GM23338 (cell line): ENCODE measurements at places on chromosomes 16 and 17.

DNA sequence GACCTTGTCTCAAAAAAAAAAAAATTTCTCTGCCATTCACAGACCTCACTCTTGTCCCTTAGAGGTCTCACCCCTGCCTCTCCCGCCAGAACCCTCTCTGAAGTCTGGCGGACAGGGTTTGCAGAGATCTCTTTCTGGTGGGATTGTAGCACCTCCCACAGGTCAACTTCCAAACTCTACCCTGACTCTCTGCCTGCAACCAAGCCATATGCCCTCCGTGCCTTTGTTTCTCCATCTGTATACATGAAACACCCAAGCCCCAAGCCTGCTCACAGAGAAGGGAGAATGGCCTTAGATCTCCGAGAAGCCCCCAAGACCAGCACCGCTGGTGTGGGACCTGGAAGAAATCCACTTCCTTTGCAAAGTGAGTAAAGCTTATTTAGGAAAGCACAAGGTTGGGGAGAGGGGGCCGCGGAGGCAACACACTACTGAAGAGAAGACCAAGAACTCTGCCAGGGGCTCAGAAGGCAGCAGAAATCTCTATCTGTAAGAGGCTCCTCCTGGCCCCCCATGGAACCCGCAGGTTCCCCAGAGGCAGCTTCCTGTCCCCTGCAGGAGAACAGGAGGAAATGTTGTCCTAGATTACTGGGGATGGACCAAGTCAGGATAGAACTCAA, 219.9 kb downstream of the C16orf78 start:
- H3K4me1 ChIP-seq: peaks cover 26% of the 10 kb centered on the region
- H3K27ac ChIP-seq: no peak overlapping the region
- H3K4me3 ChIP-seq: no peak overlapping the region
- no peaks in the 10 kb centered on the region for H3K36me3 ChIP-seq
- no peaks in the 10 kb centered on the region for H3K27me3 ChIP-seq

GRCh38 chr16:72149676-72150464, 22.1 kb downstream of the PMFBP1 start:
- H3K4me1 ChIP-seq: no peaks in the 10 kb centered on the region
- no peaks in the 10 kb centered on the region for H3K27me3 ChIP-seq
- no peaks in the 10 kb centered on the region for H3K36me3 ChIP-seq

- H3K4me1 ChIP-seq: 0 out of 2 replicates have a peak, but pooled peaks cover 20% of the 10 kb centered on the region
- no peaks in the 10 kb centered on the region for H3K36me3 ChIP-seq
- no peak overlapping the region for H3K27ac ChIP-seq
- peak; percentile 75 for DNase-seq
- peaks cover 10% of the 10 kb centered on the region for H3K27me3 ChIP-seq
- no peak overlapping the region for H3K4me3 ChIP-seq
Observed at GRCh38 chr17:58284613-58285421, 4.1 kb upstream of the MPO start.

- H3K27ac ChIP-seq: no peak overlapping the region
- no peak for DNase-seq
- no peak overlapping the region for H3K4me3 ChIP-seq
- no peaks in the 10 kb centered on the region for H3K36me3 ChIP-seq
- H3K4me1 ChIP-seq: no peaks in the 10 kb centered on the region
Observed at GRCh38 chr16:50944436-50944835, 202.6 kb downstream of the CYLD start.

DNA sequence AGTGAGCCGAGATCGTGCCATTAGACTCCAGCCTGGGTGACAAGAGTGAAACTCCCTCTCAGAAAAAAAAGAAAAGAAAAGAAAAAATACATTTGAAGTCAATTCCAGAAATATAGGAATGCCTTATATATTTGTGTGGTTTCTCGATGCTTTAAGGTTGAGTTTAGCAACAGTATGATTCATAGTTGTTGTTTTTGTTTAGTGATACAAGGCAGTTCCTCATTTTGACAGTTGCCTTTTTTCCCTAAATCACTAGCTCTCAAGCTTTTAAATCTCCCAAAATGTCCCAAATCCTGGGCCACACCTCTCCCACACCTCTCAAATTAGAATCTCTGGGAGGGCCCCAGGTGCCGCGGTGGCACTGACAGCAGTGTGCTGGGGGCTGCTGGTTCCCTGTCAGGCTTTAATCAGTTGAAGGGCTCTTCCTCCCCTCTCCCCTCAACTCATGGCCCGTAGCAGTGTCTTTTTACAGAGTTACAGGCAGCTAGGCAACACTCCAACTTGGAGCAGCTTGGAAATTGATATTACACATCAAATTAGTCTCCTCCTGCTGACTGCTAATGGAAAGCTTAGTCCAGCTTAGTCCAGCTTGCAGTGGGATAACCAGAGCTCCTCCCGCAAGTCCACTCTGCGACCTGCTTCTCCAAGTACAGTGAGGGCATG, 58.4 kb downstream of the EPN2 start:
- H3K36me3 ChIP-seq: no peaks in the 10 kb centered on the region
- H3K4me1 ChIP-seq: no peaks in the 10 kb centered on the region; the same call in 1 of the 2 replicates
- H3K27ac ChIP-seq: peak overlapping the region; percentile 19; the same call in 1 of the 2 replicates

DNA sequence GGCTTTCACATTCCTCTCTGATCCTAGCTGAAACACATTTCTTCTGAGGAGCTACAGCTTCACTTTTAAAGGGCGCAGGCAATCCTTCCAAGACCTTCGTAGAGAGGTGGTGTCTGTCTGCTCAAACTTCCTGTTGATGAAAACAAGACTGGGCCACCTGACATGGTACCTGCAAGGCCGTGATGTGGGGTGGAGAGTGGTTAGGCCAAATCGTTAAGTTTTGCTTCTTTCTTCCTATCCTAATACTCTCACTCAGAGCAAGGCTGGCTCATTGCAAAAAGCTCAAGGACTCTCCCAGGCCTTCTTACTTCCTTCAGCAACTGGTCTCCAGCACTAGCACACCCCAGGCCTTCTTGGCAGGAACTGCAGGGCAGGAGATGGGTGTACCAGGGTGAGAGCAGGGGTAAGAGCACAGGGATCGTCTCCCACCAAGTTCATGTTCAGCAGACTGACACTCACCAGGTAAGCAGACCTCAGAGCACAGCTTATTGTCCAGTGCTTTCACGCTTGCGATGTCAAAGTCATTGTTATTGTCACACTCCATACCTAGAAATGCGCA, 10.9 kb upstream of the FOXJ1 start:
- H3K27ac ChIP-seq: no peak overlapping the region
- H3K4me1 ChIP-seq: peaks cover 8% of the 10 kb centered on the region
- DNase-seq: no peak
- no peaks in the 10 kb centered on the region for H3K27me3 ChIP-seq
- H3K4me3 ChIP-seq: no peak overlapping the region

DNA sequence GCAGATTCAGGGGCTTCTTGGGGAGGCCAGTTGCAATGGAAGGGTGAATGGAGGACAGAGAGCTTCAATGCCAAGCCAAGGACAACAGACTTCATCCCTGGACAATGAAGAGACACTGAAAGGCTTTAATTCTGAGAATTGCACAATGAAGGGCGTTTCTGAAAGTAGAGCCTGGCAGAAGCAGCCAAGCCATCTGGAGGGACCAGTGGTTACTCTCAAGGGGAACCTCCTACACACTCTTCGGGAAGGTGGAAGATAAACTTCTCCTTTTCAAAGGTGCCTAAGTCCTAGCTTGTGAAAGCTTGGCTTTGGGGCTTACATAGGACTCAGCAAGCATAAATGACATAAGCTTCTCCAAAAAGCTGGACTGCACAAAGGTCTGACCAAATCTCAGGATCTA, 6.2 kb upstream of the CES1 start:
- no peaks in the 10 kb centered on the region for H3K4me1 ChIP-seq
- no peak for DNase-seq
- no peak overlapping the region for H3K4me3 ChIP-seq

DNA sequence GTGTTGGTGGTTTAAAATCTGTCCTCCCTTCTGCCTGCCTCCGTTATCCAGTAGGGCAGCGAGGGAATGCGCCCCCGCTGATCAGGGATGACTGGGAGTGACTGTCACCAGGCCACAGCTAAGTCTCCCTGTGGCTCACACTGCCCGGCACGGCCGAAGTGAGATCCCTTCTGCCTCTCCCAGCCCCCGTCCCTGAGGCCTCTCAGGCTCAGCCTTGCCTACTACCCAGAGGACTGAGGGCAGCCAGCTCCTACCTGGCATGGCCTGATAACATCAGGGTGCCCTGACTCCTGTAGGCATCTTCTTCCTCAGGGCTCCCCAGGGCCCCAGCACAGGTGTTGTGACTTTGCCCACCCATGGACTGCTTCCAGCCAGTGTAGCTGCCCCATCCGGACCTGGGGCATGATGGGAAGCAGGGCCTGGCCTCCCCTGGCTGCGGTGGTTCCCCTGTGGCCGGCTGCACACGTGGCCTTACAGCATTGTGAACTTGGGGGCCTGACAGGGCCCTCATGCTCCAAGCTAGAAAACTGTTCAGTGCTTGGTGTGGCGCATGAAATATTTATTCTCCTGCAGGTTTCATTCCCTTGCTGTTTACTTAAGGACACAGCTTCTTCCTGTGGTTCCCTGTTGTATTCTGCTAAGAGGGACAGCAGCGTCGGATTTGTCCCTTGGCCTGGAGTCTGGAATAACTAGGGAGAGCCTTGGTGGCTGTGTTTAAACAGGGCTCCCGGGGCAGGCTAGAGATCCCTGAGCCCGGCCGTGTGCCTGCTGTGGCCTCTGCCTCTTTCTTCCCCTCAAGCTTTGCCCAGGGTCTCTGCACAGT, 30.0 kb downstream of the GINS2 start:
- peak overlapping the region; percentile 76; the same call in 1 of the 2 replicates for H3K27ac ChIP-seq
- H3K4me1 ChIP-seq: no peaks in the 10 kb centered on the region
- H3K4me3 ChIP-seq: no peak overlapping the region
- H3K36me3 ChIP-seq: peaks cover 20% of the 10 kb centered on the region; the same call in 1 of the 2 replicates
- no peak for DNase-seq

DNA sequence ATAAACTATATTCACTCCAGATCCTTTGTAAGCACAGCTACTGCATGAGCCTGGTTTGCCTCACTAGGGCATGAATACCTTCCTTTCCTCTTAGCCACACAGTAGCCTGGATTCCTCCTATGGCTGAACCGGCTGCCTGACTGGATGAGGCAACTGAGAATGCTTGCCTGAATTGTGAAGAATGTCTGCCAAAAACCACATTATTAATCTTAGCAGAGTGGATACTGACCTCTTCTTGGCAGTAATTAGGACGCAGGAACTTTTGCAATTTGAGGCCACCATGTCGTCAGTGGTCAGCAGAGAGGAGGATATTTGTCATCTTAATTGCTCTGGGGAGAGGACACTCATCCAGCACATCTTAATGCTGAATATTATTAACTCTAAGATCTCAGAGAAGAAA, 651.8 kb upstream of the GOT2 start:
- H3K36me3 ChIP-seq: no peaks in the 10 kb centered on the region
- no peaks in the 10 kb centered on the region for H3K4me1 ChIP-seq
- DNase-seq: no peak
- H3K4me3 ChIP-seq: no peak overlapping the region

GRCh38 chr16:21566891-21567414, 32.4 kb upstream of the METTL9 start:
- no peak for DNase-seq
- H3K4me1 ChIP-seq: no peaks in the 10 kb centered on the region
- H3K27ac ChIP-seq: no peak overlapping the region
- H3K27me3 ChIP-seq: no peaks in the 10 kb centered on the region
- no peaks in the 10 kb centered on the region for H3K36me3 ChIP-seq

DNA sequence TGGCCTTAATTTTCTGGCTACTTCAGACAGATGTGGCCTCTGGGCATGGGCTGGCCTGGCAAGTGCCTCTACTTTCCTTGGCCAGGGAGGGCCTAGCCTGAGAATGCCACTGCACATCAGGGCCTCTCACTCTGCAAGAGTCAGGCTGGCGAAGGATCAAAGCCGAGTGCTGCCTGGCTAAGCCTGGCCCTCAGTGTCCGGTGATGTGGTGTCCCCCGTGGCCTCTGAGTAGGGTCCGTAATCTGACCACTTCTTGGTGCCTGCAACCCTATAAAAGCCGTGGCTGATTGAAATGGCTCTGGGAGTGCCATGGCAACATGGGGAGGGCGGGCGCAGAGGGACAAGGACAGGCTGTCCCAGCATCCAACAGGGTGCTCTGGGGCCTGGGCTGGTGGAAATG, 30.2 kb downstream of the TBX4 start:
- no peaks in the 10 kb centered on the region for H3K27me3 ChIP-seq
- no peak overlapping the region for H3K27ac ChIP-seq
- H3K4me3 ChIP-seq: no peak overlapping the region

GRCh38 chr17:45577571-45578279, 87.2 kb upstream of the PLEKHM1 start:
- peak; percentile 0 for DNase-seq
- H3K27me3 ChIP-seq: no peaks in the 10 kb centered on the region
- H3K27ac ChIP-seq: no peak overlapping the region
- peaks cover 30% of the 10 kb centered on the region for H3K4me1 ChIP-seq
- H3K36me3 ChIP-seq: peaks cover 7% of the 10 kb centered on the region

- DNase-seq: no peak
- H3K27ac ChIP-seq: no peak overlapping the region
- H3K27me3 ChIP-seq: no peaks in the 10 kb centered on the region
- H3K36me3 ChIP-seq: no peaks in the 10 kb centered on the region
- H3K4me1 ChIP-seq: no peaks in the 10 kb centered on the region
- H3K4me3 ChIP-seq: no peak overlapping the region
Observed at GRCh38 chr17:57498443-57498842, 242.1 kb downstream of the MSI2 start.

DNA sequence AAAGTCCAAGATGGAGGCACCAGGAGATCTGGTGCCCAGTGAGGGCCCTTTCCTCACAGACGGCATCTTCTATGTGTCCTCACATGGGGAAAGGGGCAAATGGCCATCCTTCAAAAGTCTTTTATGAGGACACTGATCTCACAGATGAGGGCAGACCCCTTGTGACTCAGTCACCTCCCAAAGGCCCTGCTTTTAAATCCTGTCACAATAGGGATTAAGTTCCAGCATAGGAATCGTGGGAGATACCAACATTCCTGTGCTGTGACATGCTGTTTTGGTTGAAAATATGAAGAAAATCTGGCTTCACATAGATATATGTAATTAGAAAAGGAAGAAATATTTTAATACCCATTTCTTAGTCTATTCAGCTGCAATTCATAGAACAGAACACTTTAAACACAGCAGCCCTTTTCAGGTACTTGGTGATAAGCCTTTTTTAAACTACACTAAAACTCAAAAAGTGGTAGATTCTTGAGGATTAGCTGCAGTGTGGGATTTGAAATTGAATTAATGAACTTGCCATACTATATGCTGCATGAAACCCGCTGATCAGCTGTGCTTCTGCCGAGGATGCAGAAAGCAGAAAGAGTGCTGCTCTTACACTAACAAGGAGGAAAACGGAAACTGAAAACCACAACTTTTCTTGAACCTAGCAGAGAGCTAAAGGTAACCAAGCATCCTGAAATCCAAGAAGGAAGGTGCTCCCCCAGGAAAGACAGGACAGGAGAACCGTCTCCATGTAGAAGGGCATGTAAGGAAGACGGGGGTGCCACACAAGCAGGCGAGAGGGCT, 32.7 kb downstream of the VPS53 start:
- H3K27ac ChIP-seq: 0 out of 2 replicates have a peak overlapping the region, but pooled peaks have one; percentile 2
- DNase-seq: no peak
- no peaks in the 10 kb centered on the region for H3K36me3 ChIP-seq
- no peaks in the 10 kb centered on the region for H3K27me3 ChIP-seq
- H3K4me1 ChIP-seq: no peaks in the 10 kb centered on the region
- no peak overlapping the region for H3K4me3 ChIP-seq

- peak; percentile 50 for DNase-seq
- H3K4me3 ChIP-seq: peak overlapping the region; percentile 90
- no peaks in the 10 kb centered on the region for H3K36me3 ChIP-seq
- peaks cover 37% of the 10 kb centered on the region for H3K27me3 ChIP-seq
- H3K27ac ChIP-seq: no peak overlapping the region
Observed at GRCh38 chr16:49859125-49859811, 3.4 kb upstream of the ZNF423 start.

- no peak overlapping the region for H3K27ac ChIP-seq
- DNase-seq: no peak
- no peak overlapping the region for H3K4me3 ChIP-seq
- 0 out of 2 replicates have a peak, but pooled peaks cover 6% of the 10 kb centered on the region for H3K27me3 ChIP-seq
- no peaks in the 10 kb centered on the region for H3K36me3 ChIP-seq
Observed at GRCh38 chr17:28506763-28507487, 777 bp downstream of the FOXN1 start.
